ENCODE measurements at places on chromosomes 2 and 18. TPM values are rescaled to one million over a fixed set of nuclear protein-coding genes. Genes with fewer than 3 reads are reported as not detected.

DNA sequence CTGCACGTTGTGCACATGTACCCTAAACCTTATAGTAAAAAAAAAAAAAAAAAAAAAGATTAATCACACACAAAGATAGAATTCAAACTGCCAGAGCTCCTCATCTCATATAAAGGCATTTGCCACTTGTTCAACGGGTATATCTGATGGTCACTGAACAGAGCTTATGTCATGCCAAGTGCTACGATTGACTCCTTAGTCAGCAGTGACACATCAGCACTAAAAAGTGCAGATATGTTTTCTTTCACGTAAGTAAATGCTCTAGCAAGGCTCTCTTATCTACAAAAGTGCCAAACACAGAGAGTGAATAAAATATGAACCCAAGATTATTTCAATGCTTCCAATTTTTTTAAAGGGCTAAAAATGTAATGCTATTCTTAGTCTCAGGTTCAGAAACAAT is 1.1 kb downstream of the LMAN1 start:
- no peak for DNase-seq
- H3K4me1 ChIP-seq: no peaks in the 10 kb centered on the region
- no peak overlapping the region for H3K4me3 ChIP-seq
- no peak overlapping the region for H3K27ac ChIP-seq

The BMP10 gene
- total RNA-seq: not detected

DNA sequence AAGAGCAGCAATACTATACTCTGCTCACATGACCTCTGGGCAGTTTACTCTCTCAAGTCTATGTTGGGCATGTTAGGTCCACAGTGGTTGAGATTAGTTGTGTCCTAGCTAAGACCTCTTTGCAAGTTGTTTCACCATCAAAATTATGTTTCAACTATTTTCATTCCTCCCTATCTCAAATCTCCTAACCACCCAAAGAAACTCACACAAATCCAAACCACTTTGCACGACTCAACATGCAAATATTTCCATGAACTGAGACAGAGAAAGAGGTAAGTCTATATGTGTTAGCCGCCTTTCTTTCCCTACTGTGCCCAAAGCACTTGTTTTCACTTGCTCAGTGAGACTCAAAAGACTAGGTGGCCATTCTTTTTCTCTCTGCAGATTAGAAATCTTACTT is 546.8 kb downstream of the TNS1 start:
- no peaks in the 10 kb centered on the region for H3K4me1 ChIP-seq
- no peak overlapping the region for H3K4me3 ChIP-seq
- no peak overlapping the region for H3K27ac ChIP-seq
- no peaks in the 10 kb centered on the region for H3K27me3 ChIP-seq
- H3K36me3 ChIP-seq: no peaks in the 10 kb centered on the region
- DNase-seq: no peak

The FAM237A gene
- total RNA-seq: not detected

- H3K36me3 ChIP-seq: no peaks in the 10 kb centered on the region
- H3K4me1 ChIP-seq: no peaks in the 10 kb centered on the region
- H3K27ac ChIP-seq: no peak overlapping the region
- no peaks in the 10 kb centered on the region for H3K27me3 ChIP-seq
- DNase-seq: no peak
These were observed 129.7 kb downstream of the PHLPP1 start for GRCh38 chr18:62844850-62845643.

The FOXD4L1 gene
- total RNA-seq: 0.16 TPM

DNA sequence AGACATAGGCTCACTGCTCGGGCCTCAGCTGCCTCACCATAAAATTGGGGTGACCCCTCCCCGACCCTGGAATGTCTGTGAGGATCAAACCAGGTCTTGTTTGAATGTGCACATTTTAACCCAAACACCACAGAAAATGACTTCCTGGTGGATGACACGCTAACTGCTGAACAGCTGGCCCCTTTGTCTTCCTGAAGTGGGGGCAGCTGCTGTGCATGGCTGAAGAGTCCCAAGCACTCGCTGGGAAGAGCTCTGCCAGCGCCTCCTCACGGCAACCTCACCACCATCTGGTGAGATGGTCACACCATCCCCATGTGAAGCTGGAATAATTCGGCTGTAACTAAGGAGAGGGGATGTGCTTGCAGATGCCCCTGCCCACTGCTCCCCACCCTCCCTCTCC is 34.0 kb downstream of the AQP12A start:
- no peak overlapping the region for H3K27ac ChIP-seq
- no peaks in the 10 kb centered on the region for H3K36me3 ChIP-seq
- DNase-seq: no peak
- no peaks in the 10 kb centered on the region for H3K27me3 ChIP-seq
- no peaks in the 10 kb centered on the region for H3K4me1 ChIP-seq
- no peak overlapping the region for H3K4me3 ChIP-seq

GRCh38 chr2:236618370-236618769 is 48.7 kb downstream of the ACKR3 start:
- DNase-seq: no peak
- H3K36me3 ChIP-seq: no peaks in the 10 kb centered on the region
- H3K27me3 ChIP-seq: no peaks in the 10 kb centered on the region
- no peak overlapping the region for H3K4me3 ChIP-seq
- no peaks in the 10 kb centered on the region for H3K4me1 ChIP-seq

- H3K36me3 ChIP-seq: no peaks in the 10 kb centered on the region
- no peaks in the 10 kb centered on the region for H3K4me1 ChIP-seq
- DNase-seq: no peak
These were observed 300.4 kb downstream of the KCNS3 start for GRCh38 chr2:18178736-18179349.

DNA sequence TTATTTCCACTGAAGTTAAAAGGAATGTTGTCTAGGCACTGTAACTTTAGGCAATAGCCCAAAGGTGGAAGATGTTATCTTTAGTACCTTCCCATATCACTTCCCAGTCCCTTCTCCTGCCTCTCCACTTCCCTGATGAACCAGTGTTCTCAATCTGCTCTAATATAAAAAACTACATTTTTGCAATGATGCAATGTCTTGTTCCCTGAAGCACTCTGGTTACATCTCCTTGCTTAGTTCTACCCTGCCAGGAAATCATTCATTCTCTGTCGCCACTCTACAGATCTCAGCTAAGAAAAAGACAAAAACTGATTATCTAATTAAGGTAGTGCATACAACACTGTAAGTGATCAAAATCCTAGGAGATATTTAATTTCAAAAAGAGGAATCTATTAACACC is 71.3 kb downstream of the BAZ2B start:
- no peaks in the 10 kb centered on the region for H3K4me1 ChIP-seq
- DNase-seq: no peak
- H3K27me3 ChIP-seq: no peaks in the 10 kb centered on the region
- no peak overlapping the region for H3K4me3 ChIP-seq

DNA sequence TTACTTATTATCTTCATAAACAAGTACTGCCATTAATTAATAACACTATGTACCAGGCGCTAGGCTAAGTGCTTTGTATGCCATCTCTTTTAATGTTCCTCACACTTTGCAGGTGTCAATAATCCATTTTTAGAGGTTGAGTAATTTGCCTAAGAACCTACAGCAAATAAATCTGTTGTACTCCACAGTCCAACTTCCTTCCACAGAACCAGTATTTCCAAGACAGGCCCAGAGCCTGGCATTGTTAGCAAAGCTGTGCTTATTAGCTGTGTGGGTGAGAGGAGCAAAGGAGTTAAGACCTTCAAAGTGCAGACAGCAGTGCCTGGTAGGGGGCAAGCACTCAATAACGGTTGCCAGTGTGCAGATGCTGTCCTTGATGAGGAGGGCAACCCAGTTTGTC is 14.2 kb upstream of the PTPN4 start:
- H3K4me1 ChIP-seq: no peaks in the 10 kb centered on the region
- DNase-seq: no peak
- H3K4me3 ChIP-seq: no peak overlapping the region
- no peaks in the 10 kb centered on the region for H3K36me3 ChIP-seq
- no peak overlapping the region for H3K27ac ChIP-seq

The REG3G gene
- total RNA-seq: 0.96 TPM

- no peaks in the 10 kb centered on the region for H3K36me3 ChIP-seq
- no peak overlapping the region for H3K4me3 ChIP-seq
- H3K4me1 ChIP-seq: no peaks in the 10 kb centered on the region
- DNase-seq: no peak
These were observed 40.4 kb downstream of the TFCP2L1 start for GRCh38 chr2:121244616-121245015.

- DNase-seq: no peak
- no peaks in the 10 kb centered on the region for H3K36me3 ChIP-seq
- peaks cover 1% of the 10 kb centered on the region for H3K4me1 ChIP-seq
- H3K4me3 ChIP-seq: no peak overlapping the region
- H3K27ac ChIP-seq: no peak overlapping the region
These were observed 66.7 kb downstream of the NDUFA10 start for GRCh38 chr2:239958473-239958765.

The LIMS4 gene
- total RNA-seq: 16.0 TPM

The TMEM87B gene
- total RNA-seq: 31.5 TPM

- no peak for DNase-seq
- H3K4me1 ChIP-seq: no peaks in the 10 kb centered on the region
- no peak overlapping the region for H3K4me3 ChIP-seq
- H3K27me3 ChIP-seq: peaks cover 1% of the 10 kb centered on the region
- H3K36me3 ChIP-seq: no peaks in the 10 kb centered on the region
These were observed 25.5 kb downstream of the CLUL1 start for GRCh38 chr18:622289-622688.

GRCh38 chr2:223692191-223692947 is 90.2 kb upstream of the SCG2 start:
- no peak for DNase-seq
- H3K27me3 ChIP-seq: no peaks in the 10 kb centered on the region
- H3K4me1 ChIP-seq: no peaks in the 10 kb centered on the region
- peaks cover 1% of the 10 kb centered on the region for H3K36me3 ChIP-seq
- H3K4me3 ChIP-seq: no peak overlapping the region
- H3K27ac ChIP-seq: no peak overlapping the region

DNA sequence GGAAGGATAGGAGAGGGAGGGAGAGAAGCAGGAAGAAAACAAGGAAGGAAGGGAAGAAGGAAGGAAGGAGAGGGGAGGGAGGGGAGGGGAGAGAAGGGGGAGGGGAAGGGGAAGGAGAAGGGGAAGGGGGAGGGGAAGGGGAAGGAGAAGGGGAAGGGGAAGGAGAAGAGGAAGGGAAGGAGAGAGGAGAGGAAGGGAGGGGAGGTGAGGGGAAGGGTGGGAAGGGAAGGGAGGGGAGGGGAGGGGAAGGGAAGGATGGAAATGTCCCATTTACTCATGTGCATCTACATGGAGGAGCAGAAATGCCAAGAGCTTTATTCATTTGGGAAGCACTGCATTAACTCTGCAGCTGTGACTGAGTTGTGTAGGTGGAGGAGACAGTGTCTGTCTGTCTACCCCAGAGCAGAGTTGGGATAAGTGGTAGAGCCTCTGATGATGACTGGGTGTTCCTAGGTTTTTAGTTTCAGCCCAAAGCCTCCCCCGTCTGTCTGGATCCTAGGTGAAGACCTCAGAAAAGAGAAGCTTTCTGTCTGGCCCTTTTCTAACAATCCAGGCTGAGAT is 131.3 kb downstream of the COL6A3 start:
- H3K27me3 ChIP-seq: no peaks in the 10 kb centered on the region
- no peak overlapping the region for H3K4me3 ChIP-seq
- no peak overlapping the region for H3K27ac ChIP-seq
- no peak for DNase-seq

- H3K4me1 ChIP-seq: peaks cover 2% of the 10 kb centered on the region
- no peak overlapping the region for H3K4me3 ChIP-seq
- no peak for DNase-seq
- H3K27me3 ChIP-seq: no peaks in the 10 kb centered on the region
- no peak overlapping the region for H3K27ac ChIP-seq
These were observed 10.7 kb upstream of the CCDC88A start for GRCh38 chr2:55430211-55430975.

DNA sequence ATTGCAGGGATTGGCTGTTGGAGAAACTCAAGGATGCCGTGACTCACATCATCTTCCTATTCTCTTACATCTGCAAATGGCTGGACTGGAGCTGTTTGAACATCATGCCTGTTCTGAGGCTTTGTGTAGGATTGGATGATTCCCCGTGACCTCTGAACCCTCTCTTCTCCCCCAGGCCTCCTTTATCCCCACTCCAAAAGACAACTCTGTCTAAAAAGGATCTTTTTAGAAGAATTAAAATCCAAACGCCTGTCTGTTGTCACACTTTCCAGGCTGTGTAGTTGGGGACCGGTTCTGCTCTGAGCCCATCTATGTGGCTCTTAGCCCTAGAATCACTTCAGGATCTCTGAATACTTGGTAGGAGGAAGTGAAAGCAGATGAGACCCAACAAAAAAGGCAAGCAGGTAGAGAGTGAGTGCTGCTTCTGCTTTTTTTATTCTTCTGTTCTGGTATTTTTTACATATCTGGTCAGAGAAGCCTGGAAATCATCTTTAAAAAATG is 565 bp downstream of the SP140 start:
- no peak overlapping the region for H3K4me3 ChIP-seq
- no peak overlapping the region for H3K27ac ChIP-seq
- H3K27me3 ChIP-seq: no peaks in the 10 kb centered on the region
- no peak for DNase-seq

- H3K27me3 ChIP-seq: no peaks in the 10 kb centered on the region
- H3K36me3 ChIP-seq: no peaks in the 10 kb centered on the region
- peak overlapping the region; percentile 88 for H3K4me3 ChIP-seq
- H3K4me1 ChIP-seq: no peaks in the 10 kb centered on the region
- DNase-seq: no peak
These were observed 1.4 kb downstream of the TTC39C start for GRCh38 chr18:24015639-24016631.

- no peak for DNase-seq
- H3K4me3 ChIP-seq: no peak overlapping the region
- no peaks in the 10 kb centered on the region for H3K27me3 ChIP-seq
- no peaks in the 10 kb centered on the region for H3K36me3 ChIP-seq
- H3K27ac ChIP-seq: no peak overlapping the region
These were observed 32.3 kb downstream of the DNMT3A start for GRCh38 chr2:25309402-25309801.

GRCh38 chr2:79630972-79631557 is 118.2 kb downstream of the CTNNA2 start:
- H3K4me3 ChIP-seq: no peak overlapping the region
- no peaks in the 10 kb centered on the region for H3K27me3 ChIP-seq

The CGREF1 gene
- 8.1 TPM for total RNA-seq

The LOXL3 gene
- 18.9 TPM for total RNA-seq

- H3K4me3 ChIP-seq: no peak overlapping the region
- H3K4me1 ChIP-seq: no peaks in the 10 kb centered on the region
- no peaks in the 10 kb centered on the region for H3K27me3 ChIP-seq
- H3K36me3 ChIP-seq: no peaks in the 10 kb centered on the region
- DNase-seq: no peak
These were observed 128.7 kb upstream of the SLC35G4 start for GRCh38 chr18:11480692-11481091.

Measured in aorta (tissue), 5 donors.